ENCODE measurements at places on chromosomes 5 and 9.

DNA sequence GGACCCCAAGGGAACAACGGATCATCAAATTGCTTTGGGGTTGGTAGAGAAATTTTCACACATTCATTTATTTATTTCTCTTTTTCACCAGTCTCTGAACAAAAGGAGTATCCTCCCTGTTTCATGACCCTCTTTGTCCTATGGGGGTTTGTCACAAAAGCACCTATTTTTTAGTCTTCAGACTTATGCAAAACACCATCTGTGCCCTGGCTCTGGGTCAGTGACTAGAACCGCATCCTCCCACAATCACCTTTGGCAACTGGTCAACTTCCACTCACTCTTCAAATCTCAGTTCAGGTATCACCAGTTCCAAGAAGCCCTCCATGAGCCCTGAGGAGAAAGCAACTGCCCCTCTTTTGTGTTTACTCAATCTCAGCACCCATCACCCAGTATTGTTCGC lies 395.7 kb downstream of the CDK5RAP2 start:
- DNase-seq: no peak

DNA sequence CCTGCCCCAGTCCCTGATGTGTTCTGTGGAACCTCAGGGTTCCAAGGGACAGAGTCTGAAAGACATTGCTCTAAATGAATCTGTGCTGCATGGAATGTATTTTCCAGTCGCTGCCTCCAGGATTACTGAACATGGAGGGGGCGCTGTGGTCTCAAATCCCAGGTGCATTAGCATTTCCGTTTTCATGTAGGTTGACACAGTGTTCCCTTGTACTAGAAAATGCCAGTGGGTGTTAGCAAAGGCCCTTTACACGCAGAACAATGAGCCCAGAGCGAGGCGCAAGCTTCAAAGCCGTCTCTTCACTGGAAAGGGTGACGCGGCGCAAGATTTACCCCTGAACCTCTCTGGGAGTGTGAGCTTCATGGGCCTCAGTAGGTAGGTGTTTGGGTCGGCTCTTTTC lies 308.3 kb downstream of the SLIT3 start:
- DNase-seq: no peak

DNA sequence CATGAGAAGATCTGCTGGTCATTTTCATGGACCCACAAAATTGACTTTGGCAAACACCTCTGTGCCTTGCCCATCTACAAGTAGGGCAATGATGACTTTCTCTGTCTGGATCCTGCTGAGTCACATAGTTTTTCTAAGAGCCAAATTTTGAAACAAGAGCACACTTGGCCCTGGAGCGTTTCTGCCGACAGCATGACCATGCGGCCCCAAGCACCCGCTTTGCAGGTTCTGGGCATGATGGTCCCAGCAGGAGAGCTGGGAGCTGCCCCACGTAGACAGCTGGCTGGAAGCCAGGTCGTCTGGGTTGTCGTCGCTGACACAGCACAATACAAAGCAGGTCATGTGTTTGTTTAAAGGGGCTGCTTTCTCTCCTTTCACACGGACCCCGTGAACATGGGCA lies 159.8 kb downstream of the SYK start:
- no peak for DNase-seq

DNA sequence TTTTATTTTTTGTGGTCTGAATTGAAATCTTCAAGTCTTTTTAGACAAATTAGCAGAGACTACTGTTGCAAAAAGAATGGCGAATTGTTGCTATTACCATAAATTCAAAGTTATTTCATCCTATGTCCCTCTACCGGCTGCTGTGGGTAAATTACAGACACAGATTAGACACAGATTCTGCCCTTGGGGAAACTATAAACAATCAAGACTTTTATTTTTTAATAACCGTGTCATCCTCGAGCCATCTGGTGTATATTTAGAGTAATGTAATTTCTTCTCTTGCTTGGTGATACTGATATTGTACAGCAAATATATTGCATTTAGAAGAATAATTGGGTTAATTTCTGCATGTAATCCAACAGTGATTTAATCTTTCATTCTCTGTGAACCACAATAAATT lies 228.0 kb upstream of the ADAMTSL1 start:
- DNase-seq: no peak

DNA sequence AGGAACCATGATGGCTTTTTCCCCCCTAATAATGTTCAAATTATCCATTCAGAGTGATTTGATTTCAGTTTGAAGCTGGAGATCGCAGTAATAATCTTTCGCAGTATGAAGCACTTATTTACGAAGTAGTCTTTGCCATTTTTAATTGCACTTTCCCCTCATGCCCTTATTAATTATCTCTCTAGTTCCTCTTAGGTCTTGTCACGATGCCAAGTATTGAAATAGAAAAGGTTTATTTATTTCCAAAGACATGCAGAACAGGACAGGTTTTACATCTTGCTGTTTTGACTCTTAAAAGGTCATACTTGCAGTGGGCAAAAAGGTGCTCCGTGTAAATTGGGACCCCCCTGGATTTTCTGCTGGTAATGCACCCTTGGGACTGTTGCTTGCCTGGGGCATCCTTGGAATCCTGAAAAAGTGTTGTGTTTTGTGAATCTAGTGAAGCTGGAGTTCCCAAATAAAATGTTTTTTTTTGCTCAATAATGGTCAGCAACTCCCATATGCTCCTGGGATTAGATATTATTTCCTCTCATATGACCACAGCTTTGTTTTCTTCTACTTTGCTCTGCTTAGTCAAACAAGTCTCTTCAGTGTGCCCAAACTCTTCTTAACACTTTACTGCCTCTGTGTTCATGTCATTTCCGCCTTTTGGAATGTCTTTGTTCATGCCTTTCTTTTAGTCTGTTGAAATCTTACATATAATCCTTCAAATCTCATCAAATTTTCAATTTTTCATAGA lies 278.3 kb downstream of the TMEM38B start:
- no peak for DNase-seq

- DNase-seq: no peak
Measured at GRCh38 chr9:86660146-86660943, 287.0 kb downstream of the GAS1 start.

DNA sequence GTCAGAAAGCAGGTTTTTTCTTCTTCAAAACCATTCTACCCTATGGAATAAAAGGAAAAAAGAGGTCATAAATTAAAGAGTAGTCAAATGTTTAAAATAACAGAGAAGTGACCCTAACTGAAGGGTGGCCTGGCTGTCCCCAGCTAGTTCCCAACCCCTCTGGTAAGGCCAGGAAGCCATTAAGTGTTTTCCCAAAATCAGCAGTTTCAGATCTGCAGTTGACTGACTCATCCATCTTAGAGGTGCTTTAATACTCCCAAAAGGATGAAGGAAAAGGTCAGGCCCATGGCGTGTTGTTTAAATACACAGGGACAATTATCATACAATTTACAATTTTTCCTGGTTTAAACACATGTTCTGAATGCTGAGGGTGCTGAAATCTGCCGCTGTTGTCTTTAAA lies 47.9 kb upstream of the TBC1D9B start:
- DNase-seq: no peak

DNA sequence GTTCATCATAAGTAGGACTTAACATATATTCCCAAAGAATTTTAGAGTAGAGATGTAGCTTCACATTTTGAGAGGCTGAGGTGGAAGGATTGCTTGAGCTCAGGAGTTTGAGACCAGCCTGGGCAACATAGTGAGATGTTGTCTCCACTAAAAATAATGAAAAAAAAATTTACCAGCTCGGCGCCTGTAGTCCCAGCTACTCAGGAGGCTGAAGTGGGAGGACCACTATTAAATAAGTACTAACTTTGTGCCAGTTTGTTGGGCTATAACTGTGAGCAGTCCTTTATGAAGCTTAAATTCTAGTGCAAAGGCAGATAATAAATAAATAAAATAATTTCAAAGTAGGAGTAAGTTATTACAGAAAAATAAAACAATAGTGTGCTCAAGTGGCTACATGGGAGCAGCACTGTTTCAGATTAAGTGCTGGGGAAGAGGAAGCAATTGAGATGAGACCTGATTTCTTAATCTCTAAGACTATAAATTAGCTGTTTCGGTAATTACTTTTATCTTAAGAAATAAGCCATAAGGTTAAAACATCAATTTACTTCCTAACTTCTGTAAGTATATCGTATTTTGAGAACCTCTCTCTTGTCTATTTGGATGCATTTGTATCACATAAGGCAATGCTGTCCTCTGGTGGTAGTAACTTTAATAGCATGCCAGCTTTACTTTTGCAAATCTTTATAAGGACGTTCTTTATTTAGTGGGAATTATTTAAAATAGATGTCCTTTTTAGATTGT lies 98.9 kb downstream of the CSNK1G3 start:
- DNase-seq: no peak

GRCh38 chr5:126641387-126641786 lies 40.6 kb downstream of the PHAX start:
- no peak for DNase-seq

- no peak for DNase-seq
Measured at GRCh38 chr9:97774673-97775072, 77.5 kb upstream of the XPA start.

- DNase-seq: no peak
Measured at GRCh38 chr9:124355039-124355940, 60.0 kb downstream of the PSMB7 start.

GRCh38 chr5:68803881-68804319 lies 289.9 kb upstream of the SLC30A5 start:
- no peak for DNase-seq

- no peak for DNase-seq
Measured at GRCh38 chr5:165497707-165498106, 1992.3 kb downstream of the MAT2B start.

DNA sequence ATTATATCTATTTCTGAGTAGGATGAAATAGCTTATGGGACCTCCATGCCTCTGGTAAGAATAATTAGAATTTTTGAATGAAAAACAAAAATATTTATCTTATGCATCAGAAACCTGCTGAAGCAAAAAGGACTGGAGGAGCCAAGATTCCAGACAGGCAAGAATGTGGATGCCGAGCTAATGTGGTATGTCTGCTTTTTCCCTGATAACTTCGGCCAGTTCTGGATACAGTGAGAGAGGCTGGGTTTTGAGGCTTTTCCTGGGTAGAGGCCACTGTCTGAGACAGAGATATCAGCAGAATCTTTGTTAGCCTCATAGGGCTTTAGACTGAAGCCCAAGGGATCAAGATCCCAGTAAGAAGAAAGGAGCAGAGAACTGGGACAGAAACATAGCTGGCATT lies 5.2 kb upstream of the CTNND2 start:
- DNase-seq: no peak

DNA sequence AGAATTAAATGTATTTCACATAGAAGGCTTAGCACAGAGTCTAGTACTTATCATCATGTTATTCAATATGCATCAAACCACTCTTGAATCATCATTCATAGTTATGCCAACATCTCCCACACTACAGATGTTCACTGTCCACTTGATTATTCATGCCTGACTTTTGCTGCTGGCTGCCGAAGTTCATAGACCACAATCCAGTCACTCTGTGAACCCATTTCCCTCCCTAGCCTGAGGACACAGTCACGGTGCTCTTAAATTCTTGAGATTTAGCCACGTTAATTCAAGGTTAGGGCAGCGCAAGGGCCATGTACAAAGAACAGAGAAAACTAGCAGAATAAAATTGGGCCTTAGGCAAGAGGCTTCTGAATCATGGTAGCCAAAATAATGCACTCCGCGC lies 32.4 kb downstream of the ABCA1 start:
- DNase-seq: no peak

DNA sequence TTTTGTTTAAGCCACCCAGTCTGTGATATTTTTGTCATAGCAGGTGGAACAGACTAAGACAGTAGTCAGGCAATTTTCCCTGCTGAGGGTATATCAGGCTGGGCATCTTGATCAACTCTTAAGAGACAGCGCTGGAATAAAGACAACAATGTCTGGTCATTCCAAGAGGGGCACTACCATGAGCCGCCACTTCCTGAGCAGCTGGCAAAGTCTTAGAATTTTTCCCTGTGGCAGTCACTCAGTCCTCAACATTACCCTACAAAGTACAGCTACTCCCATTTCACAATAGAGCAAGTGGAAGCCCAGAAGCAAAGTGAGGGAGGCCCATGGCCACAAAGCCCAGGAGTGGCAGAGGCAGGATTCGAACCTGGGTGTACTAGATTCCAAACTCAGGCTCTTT lies 74.8 kb downstream of the SH3PXD2B start:
- no peak for DNase-seq

GRCh38 chr5:6710551-6711318 lies 2.5 kb upstream of the TENT4A start:
- no peak for DNase-seq

GRCh38 chr5:39231705-39232525 lies 12.6 kb upstream of the FYB1 start:
- no peak for DNase-seq

- DNase-seq: no peak
Measured at GRCh38 chr9:1125741-1126140, 75.6 kb downstream of the DMRT2 start.

DNA sequence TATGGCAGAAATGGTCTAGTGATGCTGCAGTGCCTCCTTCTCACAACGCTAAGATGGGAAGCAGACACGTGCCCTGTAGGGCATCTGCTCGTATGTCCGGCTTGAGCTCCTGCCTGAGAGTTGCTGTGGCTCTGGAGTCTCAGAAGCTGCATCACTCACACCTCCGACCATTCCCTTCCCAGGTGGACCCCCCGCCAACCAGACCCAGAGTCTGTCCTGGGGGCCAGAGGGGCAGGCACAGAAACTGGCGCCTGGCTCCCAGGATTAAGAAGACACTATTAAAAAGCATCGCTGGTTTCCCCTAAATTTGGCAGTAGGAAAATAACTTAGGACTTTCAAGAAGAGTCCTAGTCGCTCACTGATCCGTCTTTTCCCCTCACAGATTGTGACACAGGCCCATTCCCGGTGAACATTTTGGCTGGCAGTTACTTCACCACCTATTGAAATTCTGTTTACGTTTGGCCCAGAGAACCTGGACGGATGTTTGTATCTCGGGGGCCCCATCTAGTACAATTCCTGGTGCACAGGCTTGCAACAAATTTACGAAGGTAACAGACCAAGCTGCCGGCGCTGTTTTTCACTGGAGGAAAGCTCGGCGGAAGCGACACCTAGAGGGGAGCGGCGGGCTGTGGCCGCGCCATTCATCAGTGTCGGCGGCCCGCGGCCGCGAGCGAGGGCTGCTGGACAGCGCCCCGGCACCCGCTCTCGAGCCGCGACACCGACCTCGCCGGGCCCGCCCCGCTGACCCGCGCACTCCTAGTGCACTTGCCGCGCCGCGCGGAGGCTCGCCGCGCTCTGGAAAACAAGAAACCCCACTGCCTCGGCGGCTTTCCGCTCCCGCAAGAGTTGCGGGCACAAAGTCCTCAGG lies 1.6 kb downstream of the FSTL4 start:
- no peak for DNase-seq

- no peak for DNase-seq
Measured at GRCh38 chr5:159727167-159727566, 189.1 kb upstream of the ADRA1B start.

DNA sequence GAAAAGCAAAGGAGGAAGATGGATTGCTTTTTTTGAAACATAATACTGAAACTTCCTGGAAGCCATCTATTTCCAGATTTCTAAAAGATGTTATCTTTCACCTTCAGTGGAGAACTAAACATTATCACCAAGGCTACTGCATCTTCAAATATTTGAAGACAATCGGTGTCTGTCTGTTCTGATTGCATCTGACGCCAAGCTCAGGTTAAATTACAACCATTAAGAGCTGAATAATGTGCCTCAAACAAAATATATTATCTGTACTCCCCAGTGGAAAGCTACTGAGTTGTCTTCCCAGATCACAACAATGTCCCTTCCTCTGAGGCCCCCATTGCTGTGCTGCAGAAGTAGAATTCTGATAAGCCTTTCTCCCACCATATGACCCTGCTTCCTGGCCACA lies 342.3 kb downstream of the PLK2 start:
- no peak for DNase-seq

All from activated CD4-positive, CD25-positive, alpha-beta regulatory T cell (primary cell).